ENCODE measurements at places on chromosomes 11 and 22.

GRCh38 chr22:18091916-18092526 lies 14.2 kb downstream of the PEX26 start:
- peak; percentile 90 for DNase-seq

DNA sequence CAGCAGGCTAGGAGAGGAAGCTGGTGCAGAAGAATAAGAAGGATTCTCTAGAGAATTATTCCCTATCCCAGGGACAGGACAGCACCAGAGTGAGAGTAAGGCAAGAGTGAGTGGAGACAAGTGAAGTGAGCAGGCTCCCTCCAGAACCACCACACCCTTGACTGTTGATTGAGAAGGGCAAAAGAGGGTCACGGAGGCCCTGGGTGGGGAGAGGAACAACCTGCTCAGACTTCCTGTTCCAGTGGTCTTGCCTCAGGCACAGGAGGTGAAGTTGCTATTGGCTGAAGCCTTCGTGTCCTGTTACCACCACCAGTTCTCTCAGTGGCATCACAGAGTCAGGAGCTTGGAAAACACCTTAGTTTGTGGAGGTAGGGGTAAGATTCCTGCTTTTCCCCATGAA lies 51.7 kb upstream of the CCDC89 start:
- no peak for DNase-seq

DNA sequence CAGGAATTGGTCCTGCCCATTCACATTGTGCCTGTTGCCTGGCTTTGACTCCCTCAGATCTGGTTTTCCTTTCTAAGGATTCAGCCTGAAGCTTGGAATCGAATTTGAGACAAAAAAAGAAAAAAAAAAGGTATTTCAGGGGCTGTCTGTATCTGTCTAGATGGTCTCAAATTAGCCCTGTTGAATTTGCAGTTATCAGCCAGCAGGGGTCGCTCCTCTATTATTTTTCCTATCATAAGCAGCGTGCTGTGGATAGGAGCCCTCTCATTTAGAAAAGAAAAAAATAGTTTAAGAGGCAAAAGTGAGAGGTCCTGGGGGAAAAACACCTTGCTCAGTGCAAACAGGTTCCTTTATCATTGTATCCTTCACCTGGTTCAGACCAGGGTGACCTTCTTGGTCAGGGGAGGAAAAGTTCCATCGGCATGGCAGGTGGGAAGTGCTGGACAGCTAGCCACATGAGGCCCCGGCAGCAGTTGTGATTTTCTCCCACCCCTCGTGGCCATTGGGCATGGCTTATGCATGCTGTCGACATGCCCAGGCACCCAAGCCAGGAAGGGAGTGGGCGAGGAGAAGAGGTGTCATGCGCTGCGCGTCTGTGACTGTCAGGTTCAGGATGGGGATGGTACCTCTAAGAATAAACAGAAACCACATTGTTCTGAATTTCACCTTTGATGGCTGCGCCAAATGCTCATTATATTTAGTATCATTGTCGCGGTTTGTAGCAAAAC lies 13.1 kb downstream of the OR5AK2 start:
- DNase-seq = no peak

- DNase-seq = no peak
Measured at GRCh38 chr11:197741-198235, 4.9 kb downstream of the SCGB1C1 start.

DNA sequence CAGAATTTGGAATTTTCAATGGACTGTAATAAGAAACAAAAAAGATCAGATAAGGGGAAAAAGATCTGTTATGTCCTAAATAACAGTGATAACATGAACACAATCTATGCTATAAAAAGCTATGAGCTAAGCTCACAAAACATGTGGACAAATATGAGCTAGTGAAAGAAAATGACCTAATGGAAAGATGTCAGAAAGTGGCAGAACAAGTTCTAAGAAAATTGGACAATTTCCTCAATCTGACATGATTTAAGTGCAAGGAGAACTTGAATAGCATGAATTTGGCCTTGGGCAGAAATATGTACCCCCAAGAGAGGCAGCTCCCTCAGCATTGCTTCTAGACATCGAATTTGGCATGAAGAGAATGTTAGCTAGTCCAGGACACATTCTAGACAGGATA lies 212.0 kb upstream of the PGR start:
- no peak for DNase-seq

DNA sequence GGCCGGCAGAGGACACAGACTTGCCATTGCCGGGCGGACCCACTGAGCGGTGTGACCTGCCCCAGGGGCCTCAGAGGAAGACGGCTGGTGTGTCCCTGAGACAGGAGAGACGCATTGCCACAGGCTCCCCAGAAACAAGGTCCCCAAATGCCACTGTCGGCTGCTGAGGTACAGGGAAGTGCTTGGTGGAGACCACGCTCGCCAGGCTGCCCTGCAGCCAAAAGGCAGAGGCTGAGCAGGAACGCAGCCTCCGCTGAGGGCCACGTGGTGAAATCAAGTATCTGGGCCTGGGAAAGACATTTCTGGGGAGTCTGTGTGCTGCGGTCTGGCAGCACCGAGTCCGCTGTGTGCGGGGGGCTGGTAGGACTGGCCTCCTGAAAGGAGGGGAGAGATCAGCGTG lies 794.9 kb downstream of the BRD1 start:
- no peak for DNase-seq

- no peak for DNase-seq
Measured at GRCh38 chr11:68783216-68783821, 32.0 kb upstream of the TESMIN start.

GRCh38 chr22:35873426-35873825 lies 155.2 kb downstream of the RBFOX2 start:
- DNase-seq = no peak

DNA sequence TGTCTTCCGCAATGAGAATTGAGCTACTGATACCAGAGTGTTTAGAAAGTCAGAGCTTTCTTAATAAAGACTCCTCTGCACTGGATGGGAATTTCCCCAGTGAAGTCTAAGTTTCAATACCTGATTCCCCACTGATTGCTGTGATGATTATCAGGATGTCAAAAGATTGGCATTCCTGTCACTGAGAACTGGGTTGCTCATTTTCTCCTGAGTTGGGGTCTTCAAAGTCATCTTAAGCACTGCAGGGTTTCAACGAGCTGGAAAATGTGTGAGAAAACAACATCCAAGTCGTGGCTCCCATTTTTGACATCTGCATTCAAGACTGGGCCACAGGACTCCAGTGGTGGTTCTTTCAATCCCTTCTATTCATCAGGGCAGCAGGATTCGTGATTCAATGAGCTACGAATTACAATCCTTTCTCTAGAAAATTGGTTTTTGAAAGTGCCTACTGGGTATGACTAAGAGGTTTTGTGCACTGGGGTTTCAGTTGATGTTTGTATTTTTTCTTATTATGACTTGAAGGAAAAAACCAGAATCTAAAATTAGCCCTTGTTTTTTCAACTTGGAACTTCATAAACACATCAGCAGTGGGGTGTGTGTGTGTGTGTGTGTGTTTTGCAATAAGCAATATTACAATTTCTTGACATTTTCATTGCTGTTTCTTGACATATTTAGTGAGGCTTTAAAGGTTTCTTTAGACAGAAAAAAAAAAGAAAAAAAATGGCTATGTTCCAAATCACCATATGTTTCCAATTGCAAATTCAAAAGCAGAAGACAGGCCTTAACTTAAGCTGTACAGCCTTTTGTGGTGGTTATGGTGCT lies 233.0 kb downstream of the FAM76B start:
- no peak for DNase-seq

DNA sequence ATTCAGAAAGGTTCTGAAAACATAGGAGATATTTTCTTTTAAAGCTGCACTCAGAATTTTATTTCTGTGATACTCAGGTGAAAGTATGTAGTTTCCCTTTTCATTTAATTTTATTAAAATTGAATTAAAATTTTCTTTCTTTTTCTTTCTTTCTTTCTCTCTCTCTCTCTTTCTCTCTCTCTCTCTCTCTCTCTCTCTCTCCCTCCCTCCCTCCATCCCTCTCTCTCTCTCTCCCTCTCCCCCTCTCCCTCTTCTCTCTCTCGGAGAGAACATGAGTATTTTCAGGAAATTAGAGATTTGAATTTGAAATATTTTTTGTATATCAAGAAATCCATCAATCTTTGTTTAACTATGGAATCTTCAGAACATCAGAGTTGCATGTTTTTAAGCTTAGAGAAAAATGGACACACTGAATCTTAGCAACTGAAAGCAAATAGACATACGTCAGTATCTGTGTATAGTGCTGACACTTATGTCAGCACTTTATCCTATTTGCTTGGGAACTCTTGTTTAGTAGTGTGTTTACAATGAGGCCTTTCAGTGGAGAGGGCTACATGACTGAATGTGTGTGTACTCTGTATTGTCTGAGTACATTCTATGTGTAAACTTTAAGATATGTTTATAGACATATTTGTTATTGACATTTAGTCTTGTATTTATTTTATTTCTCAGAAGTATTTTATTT lies 44.5 kb downstream of the PDE3B start:
- DNase-seq = no peak

DNA sequence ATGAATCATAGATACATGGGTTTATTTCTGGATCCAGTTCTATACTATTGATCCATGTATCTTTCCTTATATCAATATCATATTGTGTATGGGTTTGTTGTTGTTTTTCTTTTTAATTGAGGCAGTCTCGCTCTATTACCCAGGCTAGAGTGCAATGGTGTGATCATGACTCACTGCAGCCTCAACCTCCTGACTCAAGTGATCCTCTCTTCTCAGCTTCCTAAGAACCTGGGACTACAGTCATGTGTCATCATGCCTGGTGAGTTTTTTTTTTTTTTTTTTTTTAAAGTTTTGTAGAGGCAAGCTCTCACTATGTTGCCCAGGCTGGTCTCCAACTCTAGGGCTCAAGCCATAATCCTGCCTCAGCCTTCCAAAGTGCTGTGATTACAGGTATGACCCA lies 1589.4 kb upstream of the TENM4 start:
- no peak for DNase-seq

DNA sequence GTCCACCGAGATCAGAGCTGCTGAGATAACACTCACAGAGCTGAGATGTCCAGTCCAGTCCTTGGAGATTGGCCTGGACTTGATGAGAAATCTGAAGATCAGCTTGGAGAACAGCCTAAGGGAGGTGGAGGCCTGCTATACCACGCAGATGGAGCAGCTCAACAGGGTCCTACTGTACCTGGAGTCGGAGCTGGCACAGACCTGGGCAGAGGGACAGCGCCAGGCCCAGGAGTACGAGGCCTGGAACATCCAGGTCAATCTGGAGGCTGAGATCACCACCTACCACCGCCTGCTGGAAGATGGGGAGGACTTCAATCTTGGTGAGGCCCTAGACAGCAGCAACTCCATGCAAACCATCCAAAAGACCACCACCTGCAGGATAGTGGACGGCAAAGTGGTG lies 33.1 kb downstream of the CLTCL1 start:
- no peak for DNase-seq

- peak; percentile 14 for DNase-seq
Measured at GRCh38 chr11:128902515-128903066, 11.4 kb downstream of the KCNJ5 start.

DNA sequence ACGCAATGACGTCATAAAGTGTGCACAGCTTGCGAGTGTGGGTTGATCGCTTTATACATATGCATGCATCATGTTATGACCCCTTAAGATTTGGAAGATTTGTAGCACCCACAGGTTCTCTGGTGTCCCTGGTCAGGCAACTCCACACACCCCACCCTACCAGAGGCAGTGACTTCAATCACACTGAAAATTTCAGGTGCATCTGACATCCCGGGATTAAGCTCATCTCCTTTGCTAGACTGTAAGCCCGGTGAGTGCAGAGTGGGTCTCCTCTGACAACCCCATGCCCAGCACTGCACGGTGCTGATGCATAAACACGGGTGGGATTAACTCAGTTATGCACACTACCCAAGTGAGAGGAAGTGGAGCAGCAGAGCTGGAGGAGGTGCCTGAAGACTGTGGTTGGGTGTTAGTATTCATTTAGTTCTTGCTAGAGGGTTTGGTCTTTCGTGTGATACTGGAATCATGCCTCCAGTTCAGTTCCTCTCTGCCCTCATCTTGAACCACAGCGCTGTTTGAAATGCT lies 6.5 kb downstream of the ARSA start:
- no peak for DNase-seq

DNA sequence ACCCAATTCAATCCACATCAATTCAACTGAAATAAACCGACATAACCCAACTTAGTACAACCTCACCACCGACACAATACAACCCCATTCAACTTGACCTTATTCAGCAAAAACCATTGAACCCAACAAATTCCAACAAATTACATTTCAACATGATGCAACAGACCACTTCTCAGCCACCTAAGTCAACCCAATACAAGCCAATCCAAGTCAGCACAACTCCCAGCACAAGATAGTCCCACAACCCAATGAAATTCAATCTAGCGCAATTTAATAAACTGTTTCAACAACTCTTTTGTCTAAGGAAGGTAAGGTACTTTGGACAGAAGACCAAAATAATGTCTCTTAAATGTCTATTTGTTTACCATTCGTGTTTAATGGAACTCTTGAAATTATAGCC lies 226.0 kb downstream of the MIAT start:
- DNase-seq = no peak

- no peak for DNase-seq
Measured at GRCh38 chr22:43488031-43488866, 76.4 kb downstream of the MPPED1 start.

GRCh38 chr11:9075556-9075955 lies 15.8 kb downstream of the SCUBE2 start:
- DNase-seq = no peak

DNA sequence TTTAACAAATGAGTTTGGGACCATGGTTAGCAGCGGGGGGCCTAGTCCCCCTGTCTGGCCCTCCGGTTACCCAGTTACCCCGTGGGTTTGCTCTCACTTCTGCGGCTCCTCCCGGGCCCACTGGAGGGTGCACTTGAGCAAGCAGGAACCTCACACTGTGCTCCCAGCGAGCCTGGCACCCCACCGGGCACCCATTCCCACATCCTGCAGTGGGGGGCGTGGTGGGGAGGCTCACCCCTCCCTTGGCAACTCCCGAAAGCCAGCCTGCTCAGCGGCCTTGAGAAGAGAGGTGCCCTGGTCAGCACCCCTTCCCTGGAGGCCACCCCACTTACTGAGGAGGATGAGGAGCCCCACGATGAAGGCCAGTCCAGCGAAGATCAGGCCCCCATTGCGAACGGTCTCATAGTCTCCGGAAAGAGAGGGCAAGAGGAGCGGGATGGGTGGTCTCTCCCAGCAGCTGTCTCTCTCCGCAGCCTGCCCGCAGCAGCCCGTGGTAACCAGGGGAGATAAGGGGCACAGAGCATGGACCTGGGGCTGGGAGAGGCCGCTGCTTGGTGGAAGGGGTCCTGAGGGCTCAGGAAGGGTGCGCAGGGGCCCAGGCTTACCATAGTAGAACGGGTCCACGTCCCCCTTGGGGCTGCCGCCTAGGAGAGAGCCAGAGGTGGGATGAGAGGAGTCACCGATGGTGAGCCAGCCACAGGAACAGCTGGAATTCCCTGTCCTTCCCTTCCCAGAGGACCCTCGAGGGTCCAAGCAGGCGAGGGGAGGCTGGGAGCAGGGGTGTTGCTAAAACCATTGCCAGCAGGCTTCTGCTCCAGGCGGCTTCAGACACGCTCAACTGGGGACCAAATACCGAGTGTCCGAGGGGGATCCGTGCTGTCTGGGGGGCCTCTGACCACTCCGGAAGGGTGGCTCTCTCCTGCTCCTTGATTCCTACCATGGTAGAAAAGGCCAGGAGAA lies 2.2 kb downstream of the FXYD2 start:
- peak; percentile 70 for DNase-seq

- peak; percentile 79 for DNase-seq
Measured at GRCh38 chr11:45180179-45180847, 33.9 kb downstream of the PRDM11 start.

GRCh38 chr11:55942785-55943392 lies 6.7 kb upstream of the OR5I1 start:
- DNase-seq = no peak

GRCh38 chr11:55701429-55701828 lies 39.4 kb downstream of the OR4C6 start:
- no peak for DNase-seq

GRCh38 chr11:17606233-17607082 lies 59.4 kb downstream of the OTOG start:
- DNase-seq = no peak

Data from mucosa of descending colon (tissue), 3 donors.